ENCODE measurements at places on chromosomes 13 and 19. TPM values are rescaled to one million over a fixed set of nuclear protein-coding genes. Genes with fewer than 3 reads are reported as not detected.

The NLRP12 gene
- 3.6 TPM for total RNA-seq

The MLLT1 gene
- total RNA-seq, result 56.9 TPM

DNA sequence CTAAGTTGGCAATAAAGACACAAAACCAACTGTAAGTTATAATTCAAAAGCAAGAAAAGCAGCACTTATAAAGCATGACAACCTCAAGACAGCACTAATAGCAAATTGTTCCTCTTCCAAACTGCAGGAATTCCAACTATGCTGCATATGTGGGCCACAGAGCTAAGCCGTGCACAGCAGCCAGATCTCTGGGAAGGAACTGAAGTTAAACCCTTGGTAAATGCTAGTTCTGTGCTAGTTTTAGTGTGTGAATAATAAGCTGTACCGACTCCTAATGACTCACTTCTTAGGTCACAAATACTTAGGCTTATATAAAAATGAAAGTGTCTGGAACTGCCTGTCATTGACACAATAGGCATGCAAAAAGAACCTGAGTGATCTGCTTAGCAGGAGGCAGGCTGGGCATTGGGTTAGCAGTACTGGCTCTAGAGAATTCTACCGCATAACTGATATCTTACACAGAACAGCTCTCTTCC, 21.2 kb upstream of the GTF3A start:
- DNase-seq, result no peak
- no peaks in the 10 kb centered on the region for H3K27me3 ChIP-seq
- no peak overlapping the region for H3K27ac ChIP-seq
- peaks cover 9% of the 10 kb centered on the region for H3K4me1 ChIP-seq
- H3K4me3 ChIP-seq, result no peak overlapping the region

The ZNF667 gene
- total RNA-seq, result not detected

The ZNF582 gene
- 4.4 TPM for total RNA-seq

DNA sequence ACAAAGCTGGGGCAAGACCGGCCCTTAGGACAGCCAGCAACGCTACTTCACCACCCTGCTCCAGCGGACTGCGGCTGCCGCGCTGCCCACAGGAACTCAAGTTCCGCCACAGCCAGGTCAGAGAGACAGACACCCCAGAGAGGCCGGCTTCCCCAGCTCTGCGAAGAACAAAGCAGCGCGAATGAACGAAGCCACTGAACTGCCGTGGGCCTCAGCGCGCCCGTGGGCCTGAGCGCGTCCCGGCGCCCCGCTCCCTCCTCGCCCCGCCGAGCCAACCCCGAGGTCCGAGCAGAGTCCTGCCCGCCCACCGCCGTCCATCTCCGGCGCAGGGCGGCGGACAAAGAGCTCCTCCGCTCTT, 158.4 kb downstream of the RNF17 start:
- no peak for DNase-seq
- no peaks in the 10 kb centered on the region for H3K27me3 ChIP-seq
- peak overlapping the region; percentile 98 for H3K4me3 ChIP-seq
- H3K36me3 ChIP-seq, result no peaks in the 10 kb centered on the region
- H3K4me1 ChIP-seq, result no peaks in the 10 kb centered on the region
- H3K27ac ChIP-seq, result no peak overlapping the region

DNA sequence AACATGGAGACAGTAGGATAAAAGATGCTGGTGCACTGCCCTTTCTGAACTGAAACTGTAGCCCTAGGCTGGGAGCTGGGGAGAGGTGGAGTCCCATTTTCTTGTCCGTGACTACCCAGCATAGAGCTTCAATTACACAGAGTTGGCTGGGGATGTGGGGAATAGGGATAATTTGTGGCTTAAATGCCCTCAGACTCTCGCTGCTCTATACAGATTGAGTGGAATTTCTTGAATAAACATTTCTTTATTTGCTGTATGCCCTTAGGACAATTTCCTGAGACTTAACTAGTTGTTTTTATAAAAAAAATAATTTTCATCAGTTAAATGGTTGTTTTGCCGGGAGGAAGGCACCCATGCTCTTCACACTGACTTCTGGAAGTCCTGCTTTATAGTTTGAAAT, 7.2 kb downstream of the IGFL2 start:
- H3K4me1 ChIP-seq, result no peaks in the 10 kb centered on the region
- H3K4me3 ChIP-seq, result no peak overlapping the region
- H3K27ac ChIP-seq, result no peak overlapping the region

DNA sequence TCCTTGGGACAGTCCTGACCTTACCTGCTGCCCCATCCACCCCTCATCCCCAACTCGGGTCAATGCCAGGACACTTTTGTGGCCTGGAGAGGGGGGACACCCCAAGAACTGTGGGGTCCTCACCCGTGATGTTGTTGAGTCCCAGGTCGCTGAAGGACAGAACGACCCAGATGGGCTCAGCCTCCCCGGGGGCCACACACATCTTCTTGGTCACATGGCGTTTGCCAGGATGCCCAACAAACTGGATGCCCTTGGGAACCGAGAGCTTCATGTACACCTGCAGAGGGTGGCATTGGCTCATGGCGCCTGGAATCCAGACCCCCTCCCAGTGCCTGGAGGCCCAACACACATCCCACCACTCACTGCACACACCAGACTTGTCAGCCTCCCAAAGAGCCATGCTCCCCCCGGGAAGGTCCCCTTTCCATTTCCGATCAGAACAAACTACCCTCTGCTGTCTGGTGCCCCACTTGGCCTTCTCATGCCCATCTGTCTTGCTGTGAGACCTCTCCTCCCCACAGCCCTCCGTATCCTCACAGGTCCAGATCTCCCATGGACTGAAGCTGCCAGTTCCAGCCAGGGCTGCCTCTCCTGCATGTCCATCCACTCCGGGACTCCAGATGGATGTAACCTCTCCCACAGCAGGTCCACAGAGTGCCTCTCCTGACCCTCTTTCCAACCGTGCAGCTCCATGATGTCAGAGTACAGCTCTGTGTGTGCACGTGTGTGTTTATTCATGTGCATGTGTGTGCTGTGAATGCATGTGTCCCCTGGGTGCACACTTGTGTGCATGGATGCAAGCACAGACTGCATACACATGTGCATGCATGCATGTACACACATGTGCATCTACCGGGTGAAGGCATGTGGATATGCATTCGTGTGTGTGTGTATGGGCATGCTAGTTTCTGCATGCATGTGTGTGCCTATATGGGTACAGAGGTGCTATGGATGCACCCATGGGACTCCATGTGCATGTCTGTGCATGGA, 58.4 kb downstream of the F2RL3 start:
- no peaks in the 10 kb centered on the region for H3K27me3 ChIP-seq
- no peak for DNase-seq
- H3K4me1 ChIP-seq, result no peaks in the 10 kb centered on the region
- H3K4me3 ChIP-seq, result no peak overlapping the region
- no peak overlapping the region for H3K27ac ChIP-seq

DNA sequence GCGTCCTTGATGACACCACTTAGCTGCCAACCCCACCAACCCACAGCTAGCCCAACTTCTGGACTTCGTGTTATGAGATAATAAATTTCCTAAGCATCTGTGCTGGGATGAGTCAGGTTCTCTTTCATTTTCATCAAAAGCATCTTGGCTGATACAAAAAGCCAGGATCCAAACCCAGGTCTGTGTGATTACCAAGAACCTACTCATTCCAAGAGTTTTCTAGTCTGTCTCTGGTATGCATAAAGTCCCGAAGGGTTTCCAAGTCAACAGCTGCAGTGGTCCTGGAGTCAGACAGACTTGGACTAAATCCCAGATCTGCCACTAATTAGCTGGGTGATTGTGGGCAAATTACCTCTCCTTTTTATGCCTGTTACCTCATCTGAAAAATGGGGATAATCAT, 55.5 kb upstream of the SERP2 start:
- H3K27ac ChIP-seq, result no peak overlapping the region
- H3K36me3 ChIP-seq, result no peaks in the 10 kb centered on the region
- H3K27me3 ChIP-seq, result no peaks in the 10 kb centered on the region
- DNase-seq, result no peak
- H3K4me1 ChIP-seq, result no peaks in the 10 kb centered on the region
- H3K4me3 ChIP-seq, result no peak overlapping the region

DNA sequence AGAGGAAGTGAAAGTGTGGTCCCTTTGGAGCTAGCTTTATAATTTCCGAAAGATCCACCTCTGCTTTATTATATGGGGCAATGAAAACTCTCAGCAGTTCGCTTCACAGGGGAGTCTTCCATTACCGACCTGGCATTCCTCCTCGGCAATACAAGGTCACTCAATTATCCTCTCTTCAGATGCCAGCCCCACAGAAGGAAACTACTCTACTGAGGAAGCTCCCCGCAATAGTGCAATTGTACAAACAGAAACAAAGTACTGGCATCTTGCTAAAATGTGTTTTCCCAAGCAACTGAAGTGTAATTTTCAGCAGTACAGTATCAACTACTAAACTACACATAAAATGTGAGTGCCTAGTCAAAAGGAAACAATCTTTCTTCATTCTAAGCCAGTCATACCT, 702.0 kb downstream of the PCDH9 start:
- no peaks in the 10 kb centered on the region for H3K27me3 ChIP-seq
- no peak overlapping the region for H3K4me3 ChIP-seq
- H3K36me3 ChIP-seq, result no peaks in the 10 kb centered on the region
- no peak for DNase-seq
- no peak overlapping the region for H3K27ac ChIP-seq
- H3K4me1 ChIP-seq, result no peaks in the 10 kb centered on the region

The HSPB6 gene
- 0.37 TPM for total RNA-seq

DNA sequence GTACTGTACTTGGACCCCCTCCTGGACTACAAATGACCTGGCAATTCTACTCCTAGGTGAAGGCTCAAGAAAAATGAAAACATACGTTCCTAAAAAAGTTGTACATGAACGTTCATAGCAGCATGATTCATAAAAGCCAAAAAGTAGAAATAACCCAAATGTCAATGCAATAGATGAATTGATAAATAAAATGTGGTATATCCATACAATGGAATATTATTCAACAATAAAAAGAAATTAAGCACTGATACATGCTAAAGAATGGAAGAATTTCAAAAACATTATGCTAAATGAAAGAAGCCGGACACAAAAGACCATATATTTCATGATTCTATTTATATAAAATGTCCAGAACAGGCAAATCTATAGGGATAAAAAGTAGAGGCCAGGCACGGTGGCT, 9.5 kb downstream of the ZNF432 start:
- H3K36me3 ChIP-seq, result peaks cover 73% of the 10 kb centered on the region
- DNase-seq, result no peak
- no peak overlapping the region for H3K4me3 ChIP-seq

The ACER1 gene
- total RNA-seq, result not detected

The TPTE2 gene
- total RNA-seq, result not detected

DNA sequence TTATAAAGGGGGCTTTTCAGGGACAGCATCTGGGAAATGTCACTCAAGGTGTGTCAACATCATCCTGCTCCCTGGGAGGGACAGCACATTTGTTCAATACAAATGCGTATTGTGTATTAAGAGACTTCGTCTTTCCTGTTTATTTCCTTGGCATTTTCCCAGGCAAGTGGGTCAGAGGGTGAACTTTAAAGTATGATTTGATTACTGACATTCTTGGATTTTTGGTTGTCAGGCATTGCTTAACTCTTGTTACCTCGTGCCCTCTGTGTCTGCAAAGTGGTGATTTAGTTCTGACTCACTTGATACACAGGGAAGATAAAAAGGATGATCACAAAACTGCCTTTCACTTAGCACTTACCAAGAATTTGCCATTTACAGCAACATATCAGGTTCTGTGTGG, 292.7 kb downstream of the SUCLA2 start:
- no peaks in the 10 kb centered on the region for H3K4me1 ChIP-seq
- H3K27ac ChIP-seq, result no peak overlapping the region
- no peak for DNase-seq
- no peak overlapping the region for H3K4me3 ChIP-seq

The ZNF829 gene
- 5.0 TPM for total RNA-seq

- H3K4me3 ChIP-seq, result peak overlapping the region; percentile 41
- no peaks in the 10 kb centered on the region for H3K36me3 ChIP-seq
- no peak overlapping the region for H3K27ac ChIP-seq
- no peaks in the 10 kb centered on the region for H3K4me1 ChIP-seq
- no peaks in the 10 kb centered on the region for H3K27me3 ChIP-seq
Observed at GRCh38 chr13:48410199-48410598, 2.7 kb downstream of the LPAR6 start.

Measured in H9 (cell line).